ENCODE measurements at places on chromosomes 12 and 14.

- DNase-seq, result no peak
These were observed 469.8 kb downstream of the FOXG1 start for GRCh38 chr14:29236401-29236800.

- no peak for DNase-seq
These were observed 59.6 kb downstream of the DIP2B start for GRCh38 chr12:50564237-50564947.

GRCh38 chr14:105888151-105888550, 361.8 kb downstream of the TMEM121 start:
- no peak for DNase-seq

DNA sequence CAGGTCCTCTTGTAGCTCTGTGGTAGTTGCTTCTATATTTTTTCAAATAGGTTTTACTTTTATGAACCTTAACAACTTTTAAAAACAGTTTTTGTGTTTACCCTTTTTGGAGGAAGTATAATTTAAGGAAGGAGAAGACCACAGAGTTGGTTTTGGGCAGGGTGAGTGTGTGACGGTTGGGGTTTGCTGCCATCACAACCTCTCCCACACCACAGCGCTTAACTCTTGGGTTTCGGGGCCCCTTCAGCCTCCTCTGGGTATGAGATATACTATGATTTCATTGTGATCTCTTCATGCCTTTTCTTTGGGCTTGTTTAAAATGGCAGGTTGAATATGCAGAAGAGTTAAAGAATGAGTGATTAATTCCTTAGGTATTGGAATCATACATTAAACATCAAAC, 228.7 kb upstream of the CRY1 start:
- no peak for DNase-seq

- peak; percentile 51 for DNase-seq
These were observed at the start of gene PPP1R3E for GRCh38 chr14:23302290-23303225. Gene PPP1R3E, minus strand, starts transcription at chr14:23302859. Its CDS starts 283 bp downstream, at chr14:23302576.

DNA sequence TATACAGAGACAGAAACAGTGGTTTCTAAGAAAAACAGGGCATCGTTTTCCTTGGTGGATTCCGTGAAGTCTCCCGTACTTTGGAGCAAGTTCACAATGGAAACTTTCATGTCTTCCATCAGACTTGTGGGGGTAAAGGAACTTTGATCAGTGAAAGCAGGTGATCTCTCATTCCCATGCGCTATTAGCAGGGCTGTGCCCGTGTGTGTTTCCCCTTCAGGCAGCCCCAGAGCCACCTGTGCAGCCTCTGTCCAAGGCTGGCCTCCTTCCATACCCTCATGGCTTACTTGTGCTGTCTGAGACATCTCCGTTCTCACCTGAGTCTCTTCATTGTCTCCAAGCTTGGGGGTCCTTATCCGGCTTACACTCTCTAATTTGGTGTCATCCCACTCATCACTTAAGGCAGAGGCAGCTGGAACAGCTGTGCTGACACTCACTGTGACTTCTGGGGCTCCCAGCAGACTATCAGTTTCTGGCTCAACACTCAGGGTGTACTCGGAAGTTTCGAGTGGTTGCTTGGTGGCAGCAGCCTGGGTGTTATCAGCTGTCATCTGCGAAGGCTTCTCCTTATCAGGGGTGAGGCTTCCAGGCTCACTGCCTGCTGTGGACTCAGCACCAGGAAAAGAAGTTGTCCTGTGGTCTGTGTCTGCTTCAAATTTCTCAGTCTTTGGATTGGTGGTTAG, 13.8 kb downstream of the ARMH4 start:
- no peak for DNase-seq

GRCh38 chr12:132579744-132580143, 30.6 kb downstream of the LRCOL1 start:
- no peak for DNase-seq

- DNase-seq, result peak; percentile 89
These were observed 12.5 kb upstream of the RCOR1 start for GRCh38 chr14:102579696-102580549.

DNA sequence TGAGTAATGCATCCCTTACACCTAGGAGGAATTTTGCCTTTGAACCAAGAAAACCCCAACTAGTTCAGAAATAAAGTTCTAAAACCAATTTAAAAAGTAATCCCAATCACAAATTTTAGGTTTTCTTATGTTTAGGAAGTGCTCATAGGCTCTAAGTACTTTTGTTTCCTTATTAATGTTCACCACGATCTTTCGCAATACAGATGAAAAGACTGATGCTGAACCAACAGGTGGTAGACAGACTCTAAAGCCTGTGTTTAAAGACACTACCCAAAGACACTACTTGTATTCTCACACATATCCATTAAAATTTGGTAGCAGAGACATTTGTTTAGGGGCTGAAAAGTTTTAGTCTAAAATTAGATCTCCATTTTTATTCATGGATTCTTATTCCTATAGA, 10.6 kb upstream of the PHLDA1 start:
- no peak for DNase-seq

GRCh38 chr12:124833693-124834122, 30.0 kb downstream of the SCARB1 start:
- DNase-seq, result peak; percentile 45

- DNase-seq, result no peak
These were observed 13.6 kb downstream of the RPS6KL1 start for GRCh38 chr14:74909501-74909900.

- DNase-seq, result peak; percentile 30
These were observed 32.7 kb downstream of the DIP2B start for GRCh38 chr12:50537538-50537919.

DNA sequence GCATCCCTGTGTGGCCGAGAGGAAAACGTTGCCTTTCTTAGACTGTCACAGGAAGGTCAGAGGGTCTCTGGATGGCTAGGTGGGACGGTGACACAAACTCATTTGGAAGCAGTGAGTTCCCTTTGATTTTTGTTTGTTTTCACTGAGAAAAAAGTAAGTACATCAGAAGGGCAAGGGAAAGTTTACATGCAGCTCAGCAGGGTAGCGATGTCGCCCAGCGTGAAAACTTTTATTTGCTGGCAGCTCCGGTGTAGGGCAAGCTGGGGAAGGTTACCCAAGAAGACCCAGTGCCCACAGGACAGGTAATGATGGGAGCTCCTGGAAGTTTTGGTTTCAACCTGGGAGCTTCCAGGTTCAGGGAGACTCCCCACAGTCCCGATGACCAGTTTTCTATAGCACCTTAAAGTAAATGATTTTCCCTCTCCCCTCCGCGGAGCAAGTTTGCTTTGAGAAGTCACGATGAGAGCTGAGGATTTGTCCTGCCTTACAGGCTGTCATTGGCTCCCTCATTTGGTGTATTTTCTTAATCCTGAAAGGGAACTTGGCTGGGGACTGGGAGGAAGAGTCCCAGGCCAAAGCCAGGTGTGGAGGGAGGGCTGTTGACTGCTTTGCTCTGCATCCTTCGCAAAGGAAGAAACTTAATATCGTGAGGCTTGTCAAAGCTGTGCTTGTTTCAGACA, 64.7 kb upstream of the ESRRB start:
- no peak for DNase-seq

DNA sequence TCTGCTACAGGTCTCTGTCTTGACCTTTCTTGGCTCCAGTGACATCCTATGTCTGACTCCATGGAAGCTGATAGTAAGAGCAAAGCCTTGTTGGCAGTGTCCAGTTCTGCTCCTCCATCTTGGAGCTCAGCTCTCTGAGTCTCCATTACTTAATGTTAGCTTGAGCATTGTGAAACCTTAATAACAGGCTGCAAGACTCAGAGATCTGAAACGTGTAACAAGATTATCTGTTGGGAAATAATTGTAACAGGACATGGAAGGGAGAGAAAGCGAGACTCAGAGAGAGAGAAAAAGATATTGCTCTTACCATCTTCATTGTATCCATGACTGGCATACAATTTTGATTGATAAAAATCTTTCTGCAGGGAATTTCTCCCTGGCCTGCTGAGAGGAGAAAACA, 1365.7 kb downstream of the AACS start:
- no peak for DNase-seq

DNA sequence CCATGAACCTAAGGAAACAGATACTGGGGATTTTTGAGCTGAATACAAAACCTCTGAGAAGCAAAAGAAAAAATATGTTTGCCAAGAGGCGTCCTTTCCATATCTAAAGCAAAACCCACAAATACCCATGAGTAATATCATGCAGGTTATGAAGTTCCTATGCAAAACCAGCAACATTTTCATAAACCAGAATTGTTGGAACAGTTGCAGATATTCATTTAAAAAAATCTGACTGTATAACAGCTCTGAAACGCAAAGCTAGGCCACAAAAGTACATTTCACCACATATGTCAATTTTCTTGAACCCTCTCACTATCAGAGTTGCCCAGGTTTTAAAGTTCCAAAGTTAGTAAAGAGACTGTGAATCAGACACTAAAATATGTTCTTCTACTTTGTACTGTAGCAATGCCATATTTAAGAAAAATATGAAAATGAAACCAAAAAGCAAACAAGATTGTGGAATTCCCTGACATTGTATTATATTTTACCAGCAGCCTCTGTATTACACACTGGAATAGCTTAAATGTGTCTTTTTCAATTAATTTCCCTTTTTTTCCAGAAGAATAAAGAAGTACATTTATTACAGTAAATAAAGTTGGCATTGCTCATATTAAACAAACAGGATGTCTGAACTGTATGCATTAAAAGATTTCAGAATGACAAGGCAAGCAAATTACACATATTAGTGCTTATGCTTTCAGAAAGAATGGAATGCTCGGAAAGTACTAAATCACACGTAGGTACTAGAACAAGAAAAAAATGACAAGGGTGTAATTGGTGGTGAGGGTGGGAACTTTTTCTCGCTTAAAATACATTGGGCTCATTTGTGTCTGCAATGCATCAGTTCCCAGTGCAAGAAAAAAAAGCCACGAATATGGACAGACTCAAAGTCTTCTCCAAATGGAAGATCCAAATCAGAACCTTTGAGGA, 33.6 kb upstream of the HIF1A start:
- peak; percentile 72 for DNase-seq

DNA sequence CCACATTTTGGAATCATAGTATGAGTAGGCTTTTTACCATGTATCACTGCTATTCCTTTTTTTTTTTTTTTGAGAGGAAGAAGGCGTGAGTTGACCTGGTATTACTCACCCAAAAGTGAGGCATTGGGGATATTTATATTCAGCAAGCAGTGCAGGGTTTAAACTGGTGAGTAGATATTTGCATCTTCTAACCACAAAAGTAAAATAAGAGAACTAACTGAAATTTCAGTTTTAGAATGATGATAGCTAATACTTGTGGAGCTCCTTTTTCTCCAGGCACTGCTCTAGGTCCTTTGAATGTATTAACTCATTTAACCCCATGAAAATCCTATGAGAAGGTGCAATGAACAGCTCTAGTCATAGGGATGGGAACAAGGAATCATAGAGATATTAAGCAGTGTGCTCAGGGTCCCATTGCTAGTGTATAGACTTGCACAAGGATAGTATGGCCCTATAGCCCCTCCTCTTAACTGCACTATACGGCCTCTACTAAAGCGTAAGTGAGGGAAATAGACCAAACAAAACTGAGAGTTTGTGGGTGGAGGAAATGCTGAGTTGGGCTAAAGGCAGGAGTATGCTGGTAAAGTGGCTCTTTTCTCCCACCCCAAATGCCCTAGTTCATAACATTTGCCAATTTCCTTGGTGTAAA, 104.3 kb upstream of the MAX start:
- peak; percentile 64 for DNase-seq

DNA sequence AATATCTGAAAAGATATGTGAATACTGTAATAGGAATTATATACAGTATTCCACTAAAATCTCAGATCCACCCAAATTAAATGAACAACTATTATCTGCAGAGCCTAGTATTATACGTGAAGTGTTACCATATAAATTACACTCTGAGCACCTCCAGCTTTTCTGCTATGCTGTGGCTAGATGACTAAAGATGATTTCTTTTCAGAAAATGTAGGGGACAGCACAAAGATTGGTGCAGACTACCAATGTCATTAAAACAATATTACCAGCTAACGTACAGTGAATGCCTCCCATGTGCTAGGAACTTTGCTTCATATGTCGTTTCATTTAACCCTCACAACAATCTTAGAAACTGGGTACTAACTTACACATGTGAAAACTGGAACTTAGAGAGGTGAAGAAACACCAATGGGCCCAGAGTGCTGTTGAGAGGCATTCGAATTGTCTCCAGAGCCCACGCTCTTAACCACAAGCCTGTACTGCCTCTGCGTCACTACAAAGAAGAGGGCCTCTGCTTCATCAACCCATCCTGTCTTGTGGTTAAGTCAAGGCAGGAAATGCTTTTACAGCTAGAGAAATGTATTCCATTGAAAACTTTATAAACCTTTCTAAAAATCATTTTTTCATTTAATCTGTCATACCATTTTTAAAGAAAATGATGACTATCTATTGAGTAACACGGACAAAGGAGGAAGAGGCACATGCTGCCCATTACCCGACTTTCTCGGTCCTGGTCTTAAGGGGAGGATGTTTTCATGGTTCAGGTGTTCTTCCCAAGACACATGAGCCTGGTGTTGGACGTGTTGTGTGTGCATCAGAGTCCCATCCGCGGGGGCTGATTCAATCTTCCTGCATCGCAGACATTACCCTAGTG, 1.3 kb downstream of the GPR65 start:
- DNase-seq, result peak; percentile 33

DNA sequence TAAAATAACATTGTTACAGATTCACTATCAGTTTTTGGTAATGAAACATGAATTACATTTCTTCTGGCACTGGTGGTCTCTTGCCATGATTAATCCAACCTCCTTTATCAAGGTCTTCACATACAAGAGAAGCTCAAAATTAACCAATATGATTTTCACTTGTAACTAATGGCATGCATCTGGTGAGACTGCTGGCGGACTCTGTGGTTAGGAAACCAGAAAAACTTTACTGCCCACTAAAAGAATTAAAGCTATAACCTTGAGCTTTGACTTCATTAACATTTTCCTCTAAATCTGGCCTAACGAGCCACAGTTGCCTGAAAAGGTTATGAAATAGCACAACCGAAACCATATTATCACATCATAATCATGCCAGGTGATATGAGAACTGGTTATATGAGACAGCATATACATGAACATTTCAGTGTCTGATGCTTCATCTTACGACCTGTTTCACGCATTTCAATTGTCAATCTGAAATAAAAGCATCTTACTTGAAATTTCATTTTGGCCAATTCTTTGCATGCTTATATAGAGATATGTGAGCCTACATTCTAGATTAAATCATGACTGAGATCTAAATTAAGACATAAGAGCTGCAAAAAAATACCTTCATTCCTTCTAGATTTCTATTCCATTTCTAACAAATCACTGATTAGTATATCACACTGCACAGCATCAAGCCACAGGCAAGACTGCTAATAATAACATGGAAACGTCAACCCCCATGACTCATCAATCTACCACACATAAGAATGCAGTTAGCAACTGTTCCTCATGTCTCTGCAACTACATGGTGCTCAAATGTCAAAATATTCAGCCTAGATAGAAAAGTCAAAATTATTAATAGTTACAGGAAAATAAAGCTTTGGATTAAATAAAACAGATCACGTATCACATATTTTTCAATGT, 89.3 kb downstream of the OSBPL8 start:
- peak; percentile 94 for DNase-seq

GRCh38 chr12:6302621-6303020, 7.9 kb upstream of the PLEKHG6 start:
- DNase-seq, result no peak

DNA sequence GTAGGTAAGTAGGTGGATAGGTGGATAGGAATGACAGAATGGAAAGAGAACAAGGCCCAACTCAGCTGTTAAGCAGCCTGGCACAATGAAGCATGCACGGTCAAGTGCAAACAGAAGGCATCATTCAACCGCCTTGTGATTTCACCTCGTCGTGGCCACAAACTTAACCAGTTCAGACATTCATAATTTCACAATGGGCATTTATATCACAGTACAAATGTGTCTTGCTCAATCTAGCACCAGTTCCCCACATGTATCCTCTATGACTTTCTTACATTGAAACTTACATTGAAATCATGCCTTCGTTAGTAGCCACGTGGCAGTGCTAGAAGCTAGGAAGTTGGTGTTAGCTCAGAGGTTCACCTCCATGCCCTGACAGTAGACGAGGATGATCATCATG, 207.5 kb downstream of the ETV6 start:
- DNase-seq, result no peak

Measured in fibroblast of skin of scalp (primary cell).